AG08396 (cell line): ENCODE measurements at places on chromosomes 5 and 9.

- no peak for DNase-seq
Observed at GRCh38 chr9:97812247-97812543, 40.8 kb upstream of the FOXE1 start.

- DNase-seq = no peak
Observed at GRCh38 chr5:121049971-121050370, 585.9 kb downstream of the PRR16 start.

GRCh38 chr9:4095484-4095883, 204.4 kb downstream of the GLIS3 start:
- no peak for DNase-seq

DNA sequence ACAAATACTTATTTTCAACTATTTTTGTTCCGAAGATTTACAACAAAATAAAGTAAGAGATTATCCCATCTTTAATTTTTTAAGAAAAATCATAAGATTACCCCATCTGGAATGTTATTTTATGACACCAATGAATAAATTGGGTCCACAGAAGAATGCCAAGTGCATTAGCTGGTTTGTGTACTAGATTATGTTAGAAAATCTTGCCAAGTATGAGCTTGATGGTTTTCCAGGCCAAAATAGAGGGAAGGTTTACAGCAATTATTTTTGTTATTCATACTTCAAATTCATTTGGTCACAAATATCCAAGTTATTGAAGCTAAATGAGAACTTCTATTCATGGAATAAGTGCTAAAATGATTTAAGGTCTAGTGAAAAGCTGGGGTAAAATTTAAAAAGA, 109.4 kb upstream of the DMRTA1 start:
- DNase-seq = no peak

- DNase-seq = no peak
Observed at GRCh38 chr5:135697251-135697958, 118.6 kb upstream of the CXCL14 start.

DNA sequence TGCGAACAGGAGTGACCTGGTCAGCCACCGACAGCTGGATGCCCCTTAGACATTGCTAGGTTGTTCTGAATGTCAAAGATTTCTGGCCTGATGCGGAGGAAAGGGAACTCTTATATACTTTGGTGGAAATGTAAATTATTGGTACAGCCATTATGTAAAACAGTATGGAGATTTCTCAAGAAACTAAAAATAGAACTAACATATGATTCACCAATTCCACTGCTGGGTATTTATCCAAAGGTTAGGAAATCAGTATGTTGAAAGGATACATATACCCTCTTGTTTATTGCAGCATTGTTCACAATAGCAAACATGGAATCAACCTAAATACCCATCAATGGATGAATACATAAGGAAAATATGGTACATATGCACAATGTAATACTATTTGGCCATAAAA, 31.8 kb downstream of the DMRT3 start:
- no peak for DNase-seq

- DNase-seq = peak; percentile 45
Observed at GRCh38 chr5:132510076-132510475, 19.5 kb upstream of the IRF1 start.

- no peak for DNase-seq
Observed at GRCh38 chr5:120258123-120258522, 206.0 kb upstream of the PRR16 start.

- no peak for DNase-seq
Observed at GRCh38 chr9:126125177-126125576, 201.5 kb upstream of the MVB12B start.

DNA sequence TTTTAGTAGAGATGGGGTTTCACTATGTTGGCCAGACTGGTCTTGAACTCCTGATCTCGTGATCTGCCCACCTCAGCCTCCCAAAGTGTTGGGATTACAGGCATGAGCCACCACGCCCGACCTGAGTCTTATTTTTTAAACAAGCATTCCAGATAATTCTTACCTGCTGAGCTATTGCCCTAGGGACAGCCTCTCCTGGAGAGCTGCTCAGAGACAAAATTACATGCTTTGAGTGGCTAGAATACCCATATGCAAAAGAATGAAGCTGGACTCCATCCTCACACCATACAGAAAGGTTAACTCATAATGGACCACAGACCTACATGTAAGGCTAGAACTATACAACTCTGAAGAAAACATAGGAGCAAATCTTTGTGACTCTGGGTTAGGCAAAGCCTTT, 41.6 kb downstream of the GTF3C4 start:
- no peak for DNase-seq

- DNase-seq = no peak
Observed at GRCh38 chr9:68418259-68418845, 61.9 kb downstream of the PGM5 start.

GRCh38 chr9:106291786-106292185, 571.2 kb upstream of the ZNF462 start:
- DNase-seq = no peak
